Hindlimb muscle (tissue), 1 donor: ENCODE measurements at places on chromosomes 4 and X. TPM values are rescaled to one million over a fixed set of nuclear protein-coding genes. Genes with fewer than 3 reads are reported as not detected.
A peak's percentile ranks its signal among the peaks of the same experiment; 100 is the strongest.

DNA sequence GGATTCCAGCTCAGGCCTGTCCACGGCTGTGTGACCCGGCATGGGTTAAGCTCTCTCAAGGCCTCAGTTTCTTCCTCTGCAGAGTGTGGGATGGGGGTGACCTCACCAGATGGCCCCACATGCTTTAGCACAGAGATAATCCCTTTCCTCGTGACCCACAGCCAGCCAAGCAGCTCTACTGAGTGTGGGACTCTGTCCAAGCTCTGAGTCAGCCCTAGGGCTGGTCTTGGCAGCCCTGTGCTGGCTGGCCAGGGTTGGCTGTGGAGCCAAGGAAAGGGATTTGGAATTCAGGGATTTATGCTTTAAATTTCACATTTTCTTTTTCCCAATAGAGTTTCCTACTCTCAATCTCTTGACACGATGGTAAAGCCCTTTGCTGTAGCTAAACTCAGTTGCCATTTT is 19.7 kb upstream of the SPON2 start:
- peak; percentile 91 for DNase-seq

RBMX gene
- polyA plus RNA-seq, result 198 TPM

GRCh38 chr4:2935762-2936743 is 27.2 kb downstream of the NOP14 start:
- no peak for DNase-seq

DNA sequence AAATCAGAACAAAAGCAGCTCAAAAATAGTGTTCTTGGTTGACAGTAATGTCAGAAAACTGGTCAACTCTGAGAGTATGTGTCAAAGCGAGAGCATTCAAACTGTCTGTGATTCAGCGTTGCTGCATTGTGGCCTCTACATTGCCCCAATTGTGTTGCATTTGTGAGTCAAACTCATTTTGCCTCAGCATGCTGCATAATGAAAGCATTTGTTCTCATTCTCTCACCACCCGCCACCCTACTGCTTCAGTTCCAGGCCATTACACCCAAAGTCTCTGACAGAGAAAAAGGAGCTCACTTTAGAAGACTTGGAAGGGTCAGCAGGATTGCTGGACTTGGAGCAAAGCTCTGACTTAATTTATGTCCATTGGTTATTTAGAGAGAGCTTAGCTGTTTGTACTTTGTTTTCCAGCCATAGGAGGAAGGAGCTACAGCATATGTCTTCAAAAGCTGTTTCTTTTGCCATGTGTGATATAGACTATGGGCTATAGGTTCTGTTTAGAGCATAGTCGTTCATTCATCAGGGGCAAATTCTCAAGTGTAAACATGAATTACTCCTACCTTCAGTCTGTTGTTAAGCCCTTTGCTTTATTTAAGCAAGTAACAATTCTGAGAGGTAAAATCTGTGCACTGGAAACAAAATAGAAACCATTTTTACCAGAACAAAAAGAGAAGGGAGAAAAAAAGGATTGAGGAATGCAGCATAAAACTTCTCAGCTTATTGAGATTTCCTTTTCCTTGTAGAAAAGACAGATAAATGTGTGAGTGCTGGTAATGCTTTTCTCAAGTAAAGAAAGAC is 153.4 kb upstream of the ANK2 start:
- no peak for DNase-seq

GRCh38 chrX:41352329-41352838 is 18.4 kb downstream of the DDX3X start:
- no peak for DNase-seq

SOD3 gene
- 30.0 TPM for polyA plus RNA-seq

GRCh38 chr4:127965062-127965802 is at the start of the genes ABHD18 and MFSD8:
Gene ABHD18 (plus strand): TSS chr4:127965406. CDS start chr4:127982956, 17,550 bp downstream.
Gene MFSD8 (minus strand): TSS chr4:127965173. CDS start chr4:127965133, 40 bp downstream.
- peak; percentile 97 for DNase-seq

GRCh38 chrX:21800344-21800770 is 39.1 kb upstream of the MBTPS2 start:
- DNase-seq, result no peak

SPANXB1 gene
- polyA plus RNA-seq, result not detected

- no peak for DNase-seq
Observed at GRCh38 chr4:31334086-31334910, 614.1 kb downstream of the PCDH7 start.

DNA sequence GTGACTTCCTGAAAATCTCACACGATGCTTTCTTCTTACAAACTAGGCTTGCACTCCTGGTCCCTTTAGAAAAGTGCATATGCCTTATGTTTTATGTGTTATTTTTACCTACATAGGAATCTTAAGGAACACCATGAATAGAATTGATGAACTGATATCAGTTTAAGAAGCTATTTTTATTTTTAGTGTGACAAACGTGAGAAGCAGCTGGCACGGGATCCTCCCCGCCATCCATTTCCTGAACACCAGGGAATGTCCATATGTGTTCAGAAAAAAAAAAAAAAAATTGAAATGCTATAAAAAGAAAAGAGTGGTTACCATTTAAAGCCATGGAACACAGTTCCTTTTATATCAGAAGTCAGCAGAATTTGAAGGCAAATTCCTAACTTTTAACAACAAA is 1096.1 kb upstream of the PRKX start:
- no peak for DNase-seq

MAP7D2 gene
- polyA plus RNA-seq, result 0.45 TPM

GRCh38 chr4:6938237-6938636 is 28.6 kb downstream of the TBC1D14 start:
- peak; percentile 58 for DNase-seq

- no peak for DNase-seq
Observed at GRCh38 chr4:48227662-48228061, 42.0 kb downstream of the TEC start.
